Stimulated activated CD4-positive, alpha-beta T cell treated with anti-CD3 and anti-CD28 coated beads, Interleukin-12 subunit alpha, Interleukin-12 subunit beta, amount 100 ng/mL, for 4 hours (primary cell): ENCODE measurements at places on chromosomes 16 and 17.

DNA sequence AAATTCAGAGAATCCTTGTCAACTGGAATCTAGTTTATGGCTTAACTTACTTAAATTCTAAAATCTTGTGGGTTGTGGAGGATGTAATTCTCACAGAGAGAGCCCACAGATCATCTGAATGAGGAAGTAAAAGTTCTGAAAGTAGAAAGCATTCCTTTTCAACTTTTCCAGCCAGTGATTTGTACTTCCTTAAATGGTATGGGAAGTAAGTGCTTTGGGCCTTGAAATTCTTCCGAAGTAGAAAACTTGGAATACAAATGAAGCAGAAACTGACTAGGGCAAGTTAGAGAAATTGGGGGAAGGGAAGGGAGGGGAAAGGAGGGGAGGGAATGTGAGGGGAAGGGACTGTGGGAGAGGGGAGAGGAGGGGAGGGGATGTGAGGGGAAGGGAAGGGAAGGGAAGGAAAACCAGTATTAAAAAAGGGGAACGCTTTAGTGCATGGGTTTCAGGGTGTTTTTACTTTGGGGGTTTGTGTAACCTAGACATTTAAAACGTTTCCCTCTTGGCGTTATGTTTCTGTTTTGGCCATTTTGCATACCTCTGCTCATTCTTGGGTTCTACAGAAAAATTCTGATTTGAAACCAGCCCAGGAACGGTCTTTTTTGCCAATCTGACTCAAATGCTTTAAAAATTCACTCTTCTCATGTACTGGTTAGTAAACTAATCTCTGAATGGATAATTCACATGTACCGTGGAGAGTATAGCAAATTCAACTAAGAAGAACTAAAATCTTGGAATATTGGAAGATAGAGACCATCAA lies 15.5 kb upstream of the SNTB2 start:
- no peak for DNase-seq

- no peak for DNase-seq
These were observed 307.5 kb downstream of the CPPED1 start for GRCh38 chr16:12496186-12496585.

DNA sequence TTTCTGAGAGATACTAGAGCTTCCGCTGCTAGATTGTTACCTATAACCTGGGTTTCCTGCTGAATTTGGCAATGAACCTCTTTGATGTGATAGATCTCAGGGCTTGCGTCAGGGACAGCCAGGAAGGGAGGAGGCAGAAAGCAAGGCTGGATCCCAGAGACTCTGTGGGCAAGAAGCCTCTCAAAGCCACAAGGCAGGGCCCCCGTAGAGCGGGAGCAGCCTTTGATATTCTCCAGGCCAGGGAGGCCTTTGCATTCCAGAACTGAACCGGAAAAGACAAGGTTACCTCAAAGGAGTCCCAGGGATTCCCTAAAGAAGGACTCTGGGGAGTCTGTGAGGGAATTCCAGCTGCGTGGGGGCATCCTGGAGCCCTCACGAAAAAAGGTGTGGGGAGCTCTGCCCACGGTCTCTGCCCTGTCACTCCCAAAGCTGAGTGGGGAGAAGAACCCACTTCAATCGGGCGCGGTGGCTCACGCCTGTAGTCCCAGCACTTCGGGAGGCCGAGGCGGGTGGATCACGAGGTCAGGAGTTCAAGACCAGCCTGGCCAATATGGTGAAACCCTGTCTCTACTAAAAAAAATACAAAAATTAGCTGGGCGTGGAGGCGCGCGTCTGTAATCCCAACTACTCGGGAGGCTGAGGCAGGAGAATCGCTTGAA lies 14.3 kb upstream of the SCIMP start:
- DNase-seq: no peak

- no peak for DNase-seq
These were observed 23.4 kb downstream of the MYO18A start for GRCh38 chr17:29156781-29157180.
